ENCODE measurements at places on chromosomes 6 and 20.

- DNase-seq, result no peak
These were observed 1024.0 kb downstream of the GRIK2 start for GRCh38 chr6:102417368-102417998.

GRCh38 chr6:69812746-69813427 lies 16.1 kb upstream of the LMBRD1 start:
- DNase-seq, result no peak

DNA sequence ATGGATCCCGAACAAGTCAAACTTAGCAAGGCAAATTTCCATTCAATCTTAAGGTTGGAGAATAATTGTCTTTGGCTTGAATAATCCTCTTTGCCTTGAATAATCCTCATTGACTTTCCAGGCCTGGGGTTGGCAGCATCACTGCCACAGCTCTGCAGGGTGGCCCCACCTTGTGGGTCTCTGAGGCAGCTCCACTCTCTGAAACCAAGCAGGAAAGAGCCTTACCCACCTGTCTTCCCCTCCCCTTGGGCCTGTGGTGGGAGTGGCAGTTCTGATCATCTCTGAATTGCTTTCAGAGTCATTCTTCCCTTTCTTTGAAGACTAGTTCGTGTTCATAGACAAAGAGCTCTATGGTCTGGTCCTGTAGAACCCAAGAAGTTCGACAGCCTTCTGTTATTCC lies 47.5 kb downstream of the KCNQ5 start:
- no peak for DNase-seq

DNA sequence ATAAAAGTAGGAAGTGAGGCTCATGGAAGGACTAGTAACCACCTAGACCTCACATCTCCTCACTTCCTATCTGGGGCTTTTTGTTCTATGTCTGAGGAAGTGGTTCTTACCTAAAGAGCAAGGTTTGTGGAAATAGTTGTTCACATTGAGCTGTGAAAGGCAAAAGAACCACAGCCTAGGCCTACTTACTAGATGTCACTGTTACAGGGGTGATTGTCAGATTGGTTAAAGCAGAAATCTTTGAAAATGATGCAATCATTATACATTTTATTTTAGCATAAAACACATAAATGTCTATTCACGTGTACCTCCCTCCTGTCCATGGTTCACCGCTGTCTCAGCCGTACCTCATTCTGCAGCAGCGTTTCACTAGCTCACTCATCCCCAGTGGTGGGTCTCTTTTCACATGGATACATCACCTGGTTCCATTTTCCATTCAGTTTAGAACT lies 268.8 kb downstream of the TMEM242 start:
- DNase-seq, result no peak

GRCh38 chr6:133999305-133999704 lies 46.3 kb downstream of the TBPL1 start:
- no peak for DNase-seq

DNA sequence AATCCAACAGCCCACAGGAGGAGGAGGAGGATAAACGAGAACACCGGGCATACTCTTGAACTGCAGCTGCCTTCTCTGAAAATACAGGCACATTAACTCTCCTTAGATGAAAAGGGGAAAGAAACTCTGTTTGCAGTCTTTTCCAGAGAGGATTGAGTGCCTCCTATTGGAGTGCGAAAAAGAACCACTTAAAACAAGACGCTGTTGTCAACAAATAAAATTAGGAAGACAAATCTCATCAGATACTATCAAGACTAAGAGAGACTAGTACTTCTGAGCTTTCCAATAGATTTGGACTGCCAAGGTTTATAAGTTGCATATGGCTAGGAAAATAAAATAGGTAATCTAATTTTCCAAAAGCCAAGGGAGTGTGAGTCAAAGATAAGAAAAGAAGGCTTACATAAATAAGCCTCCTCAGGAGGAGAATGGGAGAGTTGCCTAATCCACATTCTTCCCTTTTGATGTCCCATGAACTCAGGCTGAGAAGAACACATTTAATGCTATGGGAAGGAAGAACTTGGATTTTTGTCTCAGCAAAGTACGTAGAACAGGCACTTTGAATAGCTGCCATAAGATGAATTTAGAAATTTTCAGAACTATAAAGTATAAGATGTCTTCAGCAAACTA lies 154.7 kb downstream of the ARHGAP18 start:
- DNase-seq, result no peak

- DNase-seq, result no peak
These were observed 16.9 kb downstream of the TBPL1 start for GRCh38 chr6:133969921-133970295.

- no peak for DNase-seq
These were observed 52.9 kb upstream of the GPR31 start for GRCh38 chr6:167210375-167211294.

GRCh38 chr6:45922728-45923351 lies 92.8 kb downstream of the CLIC5 start:
- DNase-seq, result peak; percentile 68

GRCh38 chr6:4478098-4478497 lies 298.1 kb upstream of the CDYL start:
- DNase-seq, result no peak

- DNase-seq, result no peak
These were observed 8.2 kb downstream of the DIDO1 start for GRCh38 chr20:62918147-62918546.
